Ureter (tissue), 1 donor: ENCODE measurements at places on chromosomes 2 and 18. TPM values are rescaled to one million over a fixed set of nuclear protein-coding genes. Genes with fewer than 3 reads are reported as not detected.

Gene CPO
- total RNA-seq: not detected

Gene UGT1A4
- 23.2 TPM for total RNA-seq

GRCh38 chr2:212327171-212327809 lies 211.3 kb downstream of the ERBB4 start:
- DNase-seq: no peak

GRCh38 chr2:181104512-181105115 lies 124.2 kb downstream of the UBE2E3 start:
- no peak for DNase-seq

DNA sequence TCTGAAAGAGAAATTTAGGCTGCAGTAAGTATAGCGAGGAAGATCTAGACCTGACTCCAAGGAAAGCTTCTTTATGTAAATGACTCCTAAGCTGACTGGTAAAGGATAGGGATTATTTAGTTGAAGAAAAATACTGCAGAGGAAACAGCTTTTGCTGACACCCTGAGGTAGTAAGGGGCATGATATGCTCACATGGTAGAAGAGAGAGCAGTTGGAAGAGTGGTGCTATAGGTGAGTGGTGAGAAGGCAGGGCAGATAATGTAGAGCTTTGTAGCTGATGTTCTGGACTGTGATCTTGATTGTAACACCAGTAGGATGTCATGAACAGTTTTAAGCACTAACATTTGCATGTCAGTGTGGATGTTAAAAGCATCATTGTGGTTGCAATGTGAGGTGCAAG lies 639.1 kb upstream of the SLC39A10 start:
- DNase-seq: no peak

DNA sequence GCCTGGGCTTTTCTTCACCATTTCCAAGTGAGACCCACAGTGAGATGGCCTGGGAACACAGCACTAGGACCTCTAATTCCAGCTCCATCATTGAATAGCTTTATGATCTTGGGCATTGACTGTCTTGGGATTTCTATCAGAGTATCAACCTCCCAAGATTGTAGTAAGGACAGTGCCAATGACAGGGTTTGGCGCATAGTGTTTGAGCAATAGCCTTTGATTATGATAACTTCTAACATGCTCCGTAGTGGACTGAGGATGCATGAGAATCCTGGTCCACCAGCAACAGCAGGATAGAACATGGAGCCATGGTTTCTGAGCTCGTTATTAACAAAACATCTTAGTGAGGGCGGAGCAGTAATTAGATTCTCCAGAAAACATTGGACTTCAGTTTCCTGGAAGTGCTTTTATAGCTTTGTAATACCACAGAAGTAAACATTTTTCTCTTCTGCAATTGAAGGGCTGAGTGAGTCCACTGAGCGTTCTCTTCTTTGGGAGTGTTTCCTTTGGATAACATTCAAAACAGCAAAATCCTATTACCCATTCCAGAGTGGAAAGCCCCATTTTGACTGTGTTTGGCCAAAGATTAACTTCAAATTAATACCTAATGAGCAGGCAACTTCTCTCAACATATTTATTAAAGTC lies 63.7 kb downstream of the IL1R2 start:
- DNase-seq: peak; percentile 12

DNA sequence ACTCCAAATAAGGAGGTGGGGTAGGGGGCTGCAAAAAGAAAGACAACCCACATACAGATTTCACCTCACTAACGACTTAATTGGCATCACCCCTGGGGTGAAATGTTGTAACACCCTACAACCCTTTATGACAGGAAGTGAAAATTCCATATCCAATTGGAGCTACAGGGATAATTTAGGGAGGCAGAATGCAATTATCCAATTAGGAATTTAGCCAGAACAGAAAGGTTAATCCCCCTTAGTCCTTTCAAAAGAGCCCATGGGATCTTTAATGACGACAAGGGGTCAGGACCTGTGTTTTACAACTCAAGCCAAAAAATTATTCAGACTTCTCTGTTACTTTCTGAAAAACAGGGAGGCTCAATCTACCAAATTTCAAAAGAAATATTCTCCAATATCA lies 1027.1 kb downstream of the TMEM182 start:
- no peak for DNase-seq

- no peak for DNase-seq
These were observed 47.4 kb downstream of the RHOB start for GRCh38 chr2:20494241-20494640.

Gene SOWAHC
- total RNA-seq: 19.6 TPM

DNA sequence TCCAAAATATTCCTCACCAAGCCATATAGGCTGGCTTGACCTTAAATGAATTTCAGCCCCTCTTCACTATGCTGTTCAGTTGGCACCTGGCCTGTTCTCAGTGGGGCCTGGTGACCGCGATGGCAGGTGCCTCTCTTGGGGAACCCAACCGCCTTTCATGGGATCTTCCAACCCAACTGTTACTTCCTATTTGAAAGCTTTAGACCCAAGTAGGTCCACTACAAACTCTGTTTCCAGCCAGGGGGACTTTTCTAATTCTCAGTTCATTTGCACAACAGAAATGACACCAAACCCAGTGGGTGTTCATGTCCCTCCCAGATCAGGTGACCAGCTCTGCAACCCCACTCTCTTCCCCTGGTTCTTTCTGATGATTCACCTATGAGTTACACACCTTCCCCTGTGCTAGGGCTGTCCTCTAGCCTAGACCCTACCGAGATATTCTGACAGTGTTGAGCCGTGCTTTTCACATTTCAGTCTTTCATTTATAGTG lies 35.6 kb upstream of the NDUFV2 start:
- no peak for DNase-seq

Gene INO80B
- 55.9 TPM for total RNA-seq

- DNase-seq: peak; percentile 10
These were observed 15.2 kb upstream of the FAHD2A start for GRCh38 chr2:95387358-95387757.

Gene TANC1
- 62.9 TPM for total RNA-seq

- no peak for DNase-seq
These were observed 3.5 kb upstream of the FN1 start for GRCh38 chr2:215439404-215439803.

DNA sequence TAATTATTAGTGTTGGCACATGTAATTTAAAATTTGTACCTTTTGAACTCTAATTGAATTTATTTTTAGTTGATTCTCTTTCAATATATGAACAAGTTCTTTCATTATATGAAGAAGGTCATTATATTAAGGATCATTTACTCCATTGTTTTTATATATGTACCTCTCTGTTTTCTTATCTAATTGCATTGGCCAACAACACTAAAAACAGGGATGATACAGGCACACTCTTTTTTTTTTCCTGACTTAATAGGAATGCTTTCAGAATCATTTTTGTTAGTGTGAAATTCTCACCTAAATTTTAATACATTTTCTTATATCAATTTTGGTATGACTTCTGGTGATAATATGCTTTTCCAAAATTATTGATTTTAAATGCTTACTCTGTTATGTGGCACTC lies 75.0 kb upstream of the SCN1A start:
- DNase-seq: no peak

GRCh38 chr18:40832362-40832761 lies 1122.7 kb upstream of the PIK3C3 start:
- DNase-seq: no peak

GRCh38 chr18:49321797-49322461 lies 138.5 kb downstream of the DYM start:
- DNase-seq: no peak

DNA sequence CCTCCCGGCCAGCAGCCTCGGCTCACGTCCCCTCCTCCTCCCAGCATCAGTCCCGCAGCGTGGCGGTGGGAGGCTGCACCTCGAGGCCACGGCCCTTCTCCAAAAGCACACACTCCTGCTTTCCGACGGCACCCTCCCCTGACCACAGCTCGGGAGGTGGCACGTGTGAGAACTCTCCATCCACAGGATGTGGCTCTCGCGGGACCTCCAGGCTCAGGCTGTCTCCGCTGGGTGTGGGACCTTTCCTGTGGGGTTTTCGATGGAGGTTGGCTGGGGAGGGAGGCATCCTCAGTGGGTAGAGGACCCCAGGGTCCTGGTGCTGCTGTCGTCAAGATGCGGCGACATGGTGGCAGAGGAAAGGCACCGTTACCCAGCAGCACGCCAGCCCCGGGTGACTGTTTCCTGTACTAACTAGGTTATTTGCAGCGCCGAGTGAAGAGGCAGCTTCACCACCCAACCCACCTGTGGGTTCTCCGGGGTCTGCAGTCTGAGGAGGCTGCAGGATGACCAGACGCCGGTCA lies 42.8 kb upstream of the KCNG2 start:
- DNase-seq: no peak

DNA sequence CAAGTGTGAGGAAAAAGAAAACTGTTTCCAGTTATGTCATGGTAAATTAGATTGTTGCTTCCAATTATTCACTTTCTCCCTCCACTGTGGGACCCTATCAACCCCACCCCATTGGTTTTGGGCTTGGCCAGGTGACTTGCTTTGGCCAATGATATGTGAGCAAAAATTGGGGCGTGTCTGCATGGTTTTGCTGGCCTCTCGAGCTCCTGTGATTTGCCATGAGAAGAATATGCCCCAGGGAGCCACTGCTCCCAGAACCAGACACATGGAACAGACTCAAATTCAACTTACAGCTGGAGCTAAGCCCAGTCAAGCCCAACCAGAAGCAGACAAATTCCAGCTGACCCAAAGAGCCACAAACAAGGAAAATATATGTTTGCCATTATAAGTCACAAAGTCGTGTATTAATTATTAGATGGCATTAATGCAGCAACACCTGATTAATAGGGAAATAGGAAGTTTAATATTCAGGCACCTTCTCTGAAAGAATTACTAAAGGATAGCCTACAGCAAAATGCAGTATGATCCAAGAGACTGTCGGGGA lies 248.9 kb downstream of the ANAPC1 start:
- no peak for DNase-seq

- DNase-seq: no peak
These were observed 197.9 kb downstream of the TFCP2L1 start for GRCh38 chr2:121087117-121087516.

GRCh38 chr18:58819051-58819450 lies 45.6 kb upstream of the ZNF532 start:
- DNase-seq: no peak

DNA sequence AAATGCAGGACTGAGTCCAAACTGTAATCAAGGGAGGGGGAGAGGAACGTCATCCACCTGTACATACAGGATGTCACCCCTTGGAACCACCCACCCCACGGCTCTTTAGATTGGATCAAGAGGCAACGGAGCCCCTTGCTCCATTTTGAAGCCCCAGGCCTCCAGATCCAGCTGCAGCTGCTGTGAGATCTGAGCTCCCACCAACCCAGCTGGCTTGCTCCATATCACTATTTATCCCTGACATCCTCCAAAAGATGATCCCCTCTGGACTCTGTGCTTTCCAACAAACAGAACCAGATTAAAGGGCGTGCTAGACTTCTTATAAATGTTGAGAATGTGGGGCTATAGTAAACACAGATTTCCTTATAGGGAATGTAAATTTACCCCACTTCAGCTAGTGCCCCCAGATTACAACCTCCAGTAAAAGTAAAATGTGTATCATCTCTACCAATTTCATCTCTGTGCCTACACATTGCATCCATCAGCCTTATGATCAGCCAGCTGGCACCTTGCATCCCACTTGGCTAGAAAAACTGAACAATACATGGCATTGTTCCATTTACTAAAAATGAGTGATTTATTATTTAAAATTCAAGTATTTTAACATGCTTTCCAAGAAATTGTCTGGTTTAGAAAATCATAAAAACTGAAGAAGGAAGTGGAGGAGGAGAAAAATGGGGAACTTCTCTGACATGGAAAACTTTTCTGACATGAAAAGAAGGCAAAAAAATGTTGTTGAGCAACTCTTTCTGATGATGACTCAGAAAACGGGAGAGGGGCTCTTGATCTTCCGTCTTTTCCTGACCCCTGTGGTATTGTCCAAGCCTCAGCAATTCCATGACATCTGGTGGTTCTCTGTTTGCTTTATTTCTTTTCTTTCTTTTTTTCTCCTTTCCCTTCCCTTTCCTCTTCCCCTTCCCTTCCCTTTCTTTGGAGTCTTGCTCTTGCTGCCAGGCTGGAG lies 262.6 kb upstream of the THUMPD2 start:
- DNase-seq: no peak

DNA sequence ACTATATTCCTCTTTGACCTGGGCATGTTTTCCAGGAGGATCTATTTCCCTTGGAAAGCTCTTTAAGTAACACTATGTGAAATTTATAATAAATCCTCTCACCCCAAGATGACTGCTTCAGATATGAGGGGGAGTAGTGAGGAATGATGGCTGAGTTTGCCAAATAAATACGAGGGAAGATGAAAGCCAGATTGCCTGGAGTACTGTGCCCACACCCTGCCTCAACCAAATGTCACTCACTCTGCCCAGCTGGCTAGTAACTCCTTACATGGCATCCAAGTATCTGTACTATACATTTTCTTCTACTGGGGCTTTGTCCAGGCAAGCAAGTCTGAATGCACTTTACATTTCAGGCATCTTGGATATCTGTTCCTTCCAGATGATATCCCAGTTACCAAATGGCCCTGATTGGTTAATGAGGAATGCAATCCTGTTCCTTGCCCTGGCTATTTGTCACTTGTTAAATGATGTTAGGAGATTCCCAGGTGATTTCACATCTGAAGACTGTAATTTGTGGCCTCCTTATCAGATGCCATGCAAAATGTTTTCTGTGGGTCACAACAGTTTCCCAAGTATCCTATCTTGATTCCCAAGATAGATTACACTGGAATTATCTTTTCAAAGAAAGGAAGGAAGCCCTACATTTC lies 191.8 kb downstream of the IKZF2 start:
- no peak for DNase-seq

- no peak for DNase-seq
These were observed 41.4 kb downstream of the THUMPD2 start for GRCh38 chr2:39737661-39738060.

GRCh38 chr2:64640153-64641044 lies 13.3 kb downstream of the SERTAD2 start:
- DNase-seq: no peak

GRCh38 chr2:10303694-10304378 lies 1.1 kb downstream of the HPCAL1 start:
- DNase-seq: no peak

Gene RAB3GAP1
- total RNA-seq: 61.6 TPM

Gene ZFP36L2
- 149 TPM for total RNA-seq

Gene NDC80
- 0.91 TPM for total RNA-seq

DNA sequence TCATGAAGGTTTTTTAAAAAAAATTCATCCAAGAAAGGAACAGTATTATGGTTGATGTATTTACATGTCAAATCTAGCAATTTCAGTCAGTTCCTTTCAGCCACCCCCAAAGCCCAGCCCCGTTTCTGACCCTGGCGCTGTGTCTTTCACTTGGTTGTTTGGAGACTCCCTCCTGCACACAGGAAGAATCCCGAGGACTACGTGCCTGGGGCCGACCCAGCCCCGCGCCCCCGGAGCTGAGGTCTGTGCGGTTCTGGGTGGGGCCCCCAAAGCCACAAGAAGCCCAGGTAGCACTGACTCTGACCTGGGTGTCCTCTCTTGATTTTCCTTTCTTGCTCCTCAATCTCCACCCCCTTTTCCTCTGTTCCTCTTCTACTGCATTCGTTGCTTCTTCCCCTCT lies 49.1 kb downstream of the TRAPPC12 start:
- no peak for DNase-seq

- no peak for DNase-seq
These were observed 47.4 kb upstream of the ITGB6 start for GRCh38 chr2:160247296-160248035.

- no peak for DNase-seq
These were observed 90.3 kb downstream of the C1QL2 start for GRCh38 chr2:119068154-119068725.

GRCh38 chr2:128619471-128620325 lies 301.0 kb upstream of the HS6ST1 start:
- no peak for DNase-seq

Gene GAL3ST2
- total RNA-seq: 0.47 TPM

GRCh38 chr2:74239346-74239745 lies 40.9 kb downstream of the MTHFD2 start:
- no peak for DNase-seq
